Thoracic aorta (tissue), 2 donors: ENCODE measurements at places on chromosomes 1 and 21.

DNA sequence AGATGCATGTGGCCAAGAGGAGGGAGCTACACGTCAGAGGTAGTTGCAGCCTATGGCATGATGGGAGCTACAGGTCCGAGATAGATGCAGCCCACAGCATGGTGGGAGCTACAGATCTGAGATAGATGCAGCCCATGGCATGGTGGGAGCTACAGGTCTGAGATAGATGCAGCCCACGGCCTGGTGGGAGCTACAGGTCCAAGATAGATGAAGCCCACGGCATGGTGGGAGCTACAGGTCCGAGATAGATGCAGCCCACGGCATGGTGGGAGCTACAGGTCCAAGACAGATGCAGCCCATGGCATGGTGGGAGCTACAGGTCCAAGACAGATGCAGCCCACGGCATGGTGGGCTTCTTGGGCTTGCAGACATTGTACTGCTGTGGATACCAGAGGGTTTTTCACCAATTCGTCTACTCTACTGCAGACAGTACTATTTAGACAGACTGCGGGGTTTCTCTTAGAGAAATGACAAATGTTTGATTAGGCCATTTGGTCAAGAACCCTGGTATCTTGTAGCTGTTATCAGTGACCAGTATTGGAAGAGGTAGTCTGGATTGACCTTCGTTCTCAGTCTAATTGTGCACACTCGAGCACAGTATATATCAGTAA, 127.4 kb downstream of the DHRS3 start:
- H3K4me3 ChIP-seq: no peak overlapping the region
- H3K4me1 ChIP-seq: peaks cover 26% of the 10 kb centered on the region
- H3K27me3 ChIP-seq: no peaks in the 10 kb centered on the region
- DNase-seq: no peak
- H3K27ac ChIP-seq: no peak overlapping the region
- H3K36me3 ChIP-seq: no peaks in the 10 kb centered on the region

DNA sequence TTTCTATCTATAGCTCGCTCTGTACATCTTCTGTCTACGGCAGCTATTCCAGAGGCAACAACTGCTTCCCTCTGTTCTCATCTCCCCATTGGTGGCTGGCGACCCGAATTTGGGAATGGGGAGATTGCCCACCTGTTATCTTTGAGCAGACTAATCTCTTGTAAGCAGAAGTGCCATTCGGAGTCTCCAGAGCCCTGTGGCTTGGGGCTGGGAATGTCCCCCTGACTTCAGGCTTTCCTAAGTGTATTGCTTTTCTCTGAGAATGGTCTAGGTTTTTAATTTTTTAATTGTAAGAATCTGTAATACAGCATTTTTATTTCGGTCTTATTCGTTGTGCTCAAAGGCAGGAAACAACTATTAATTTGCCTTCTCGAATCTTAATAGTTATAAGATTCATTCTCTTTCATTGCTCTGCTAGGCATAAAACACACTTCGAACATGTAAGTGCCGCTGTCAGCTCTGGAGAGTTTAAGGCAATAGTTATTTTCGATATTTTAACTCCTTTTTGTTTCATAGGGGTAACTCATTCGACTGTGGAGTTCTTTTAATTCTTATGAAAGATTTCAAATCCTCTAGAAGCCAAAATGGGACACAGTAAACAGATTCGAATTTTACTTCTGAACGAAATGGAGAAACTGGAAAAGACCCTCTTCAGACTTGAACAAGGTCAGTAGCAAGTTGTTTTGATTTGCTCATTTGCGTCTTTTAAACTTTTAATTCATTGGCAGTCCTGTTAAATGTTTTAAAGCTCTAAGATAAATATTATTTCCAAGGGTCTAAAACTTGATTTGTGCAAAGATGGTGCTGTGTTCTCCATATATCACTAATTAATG, 514 bp downstream of the AGL start:
- H3K4me1 ChIP-seq: peaks cover 13% of the 10 kb centered on the region
- no peaks in the 10 kb centered on the region for H3K27me3 ChIP-seq
- peak overlapping the region; percentile 82 for H3K4me3 ChIP-seq
- H3K27ac ChIP-seq: peak overlapping the region; percentile 74
- no peak for DNase-seq
- H3K36me3 ChIP-seq: no peaks in the 10 kb centered on the region

GRCh38 chr1:167563579-167564246, 10.2 kb upstream of the CREG1 start:
- no peak overlapping the region for H3K27ac ChIP-seq
- H3K27me3 ChIP-seq: no peaks in the 10 kb centered on the region
- DNase-seq: no peak
- no peaks in the 10 kb centered on the region for H3K4me1 ChIP-seq
- H3K4me3 ChIP-seq: no peak overlapping the region

DNA sequence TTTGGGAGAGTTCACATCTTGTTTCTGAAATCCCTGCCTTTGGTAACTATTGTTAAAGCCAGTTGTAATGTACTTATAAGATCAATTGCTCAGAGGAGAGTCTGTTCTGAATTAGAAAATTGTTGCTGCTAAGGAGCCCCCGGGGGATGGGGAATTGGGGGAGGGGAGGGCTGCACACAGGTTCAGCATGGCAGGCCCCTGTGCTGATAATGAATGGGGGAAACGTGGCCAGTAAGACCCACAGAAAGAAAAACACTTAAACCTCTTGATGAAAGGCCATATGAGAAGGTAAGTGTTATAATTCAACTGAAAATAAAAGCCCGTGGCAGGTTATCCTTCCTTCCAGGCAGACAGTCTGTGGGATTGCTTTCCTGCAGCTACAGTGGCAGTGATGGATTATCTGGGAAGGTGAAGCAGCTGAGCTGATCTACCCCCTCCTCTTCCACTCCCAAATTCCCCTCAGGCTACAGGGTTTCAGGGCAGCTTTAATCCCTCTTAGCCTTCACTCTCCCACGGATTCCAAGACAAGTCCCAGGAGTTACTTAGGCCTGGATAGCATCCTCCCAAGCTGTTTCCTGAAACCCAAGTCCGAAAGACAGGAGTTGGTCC, 398.8 kb downstream of the TBX15 start:
- no peak for DNase-seq
- H3K27me3 ChIP-seq: no peaks in the 10 kb centered on the region
- H3K36me3 ChIP-seq: no peaks in the 10 kb centered on the region
- no peak overlapping the region for H3K4me3 ChIP-seq
- no peak overlapping the region for H3K27ac ChIP-seq
- no peaks in the 10 kb centered on the region for H3K4me1 ChIP-seq

DNA sequence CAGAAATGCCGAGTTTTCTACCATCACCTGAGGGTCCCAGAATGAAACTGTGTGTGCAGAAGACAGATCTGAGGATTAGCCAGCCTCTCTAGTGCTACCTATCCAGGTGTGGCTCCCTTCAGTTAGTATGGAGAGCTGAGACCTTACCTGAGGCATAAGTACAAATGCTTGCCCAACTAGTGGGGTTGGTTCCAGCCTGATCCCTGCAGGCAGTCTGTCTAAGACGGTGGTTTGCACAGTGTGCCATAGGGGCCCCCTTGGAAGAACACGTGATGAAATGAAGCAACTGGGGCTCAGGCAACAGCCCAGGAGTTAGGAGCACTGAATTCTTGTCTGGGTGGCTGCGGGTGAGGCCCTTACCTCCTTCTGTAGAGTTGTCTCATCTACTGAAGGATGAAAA, 15.6 kb downstream of the S100A7A start:
- H3K36me3 ChIP-seq: no peaks in the 10 kb centered on the region
- no peak overlapping the region for H3K27ac ChIP-seq
- H3K27me3 ChIP-seq: no peaks in the 10 kb centered on the region
- no peak overlapping the region for H3K4me3 ChIP-seq

DNA sequence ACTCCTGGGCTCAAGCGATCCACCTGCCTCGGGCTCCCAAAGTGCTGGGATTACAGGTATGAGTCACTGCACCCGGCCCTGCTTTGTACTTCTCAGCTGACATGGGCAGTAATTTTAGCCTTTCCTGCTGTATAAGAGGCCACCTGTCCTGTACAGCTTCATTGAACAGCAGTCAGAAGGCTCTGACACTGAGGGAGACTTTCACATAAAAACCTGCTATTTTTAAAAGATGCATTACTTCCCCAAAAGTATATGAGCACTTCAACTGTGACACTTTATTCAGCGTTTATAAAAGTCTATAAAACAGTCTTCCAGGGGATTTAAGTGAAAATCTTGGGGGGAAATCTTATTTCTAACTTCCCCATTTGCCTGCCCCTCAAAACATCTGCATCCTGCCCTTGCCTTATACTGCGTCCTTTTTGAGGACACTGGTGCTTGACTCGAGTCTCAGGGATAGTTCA, 17.6 kb downstream of the RNU5D-1 start:
- no peaks in the 10 kb centered on the region for H3K4me1 ChIP-seq
- no peak overlapping the region for H3K4me3 ChIP-seq
- no peak for DNase-seq
- no peaks in the 10 kb centered on the region for H3K27me3 ChIP-seq
- no peak overlapping the region for H3K27ac ChIP-seq
